SK-N-SH (cell line): ENCODE measurements at places on chromosomes 7 and 10.

GRCh38 chr10:104641937-104642657 is 1.0 kb downstream of the SORCS3 start:
- peak; percentile 49 for DNase-seq

GRCh38 chr7:149621776-149622175 is 124.2 kb upstream of the ZNF746 start:
- no peak for DNase-seq

GRCh38 chr7:42198974-42199668 is 37.9 kb downstream of the GLI3 start:
- no peak for DNase-seq

GRCh38 chr10:106571192-106571946 is 593.1 kb downstream of the SORCS1 start:
- peak; percentile 34 for DNase-seq

DNA sequence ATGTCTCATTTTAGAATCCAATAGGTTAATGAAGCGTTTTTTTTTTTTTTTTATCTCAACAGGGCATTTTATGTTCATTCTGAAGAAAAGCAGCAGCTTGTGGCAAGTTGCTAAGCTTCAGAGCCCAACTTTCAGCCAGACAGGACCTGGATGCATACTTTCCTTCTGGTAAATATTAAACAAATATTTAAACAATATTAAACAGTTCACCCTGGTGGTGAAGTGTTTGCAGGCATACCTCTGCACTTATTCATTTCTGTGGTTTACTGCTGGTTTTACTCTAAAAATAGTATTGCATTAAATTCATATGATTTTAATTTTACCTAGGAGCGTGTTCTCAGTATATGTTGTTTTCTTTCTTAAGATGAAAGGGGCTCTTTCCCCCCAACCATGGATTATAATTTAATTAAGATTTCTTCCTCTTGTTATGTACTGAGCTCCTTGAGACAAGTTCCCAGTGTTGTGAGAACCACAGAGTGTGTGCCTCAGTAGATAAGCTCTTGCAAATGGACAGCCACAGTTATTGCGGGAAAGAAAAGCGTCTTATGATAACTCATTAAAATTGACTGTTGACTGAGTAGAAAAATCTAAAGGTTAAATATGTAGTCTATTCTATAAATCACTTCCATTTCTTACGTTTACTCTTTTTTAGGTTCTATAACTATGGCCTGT is 155.8 kb downstream of the MALRD1 start:
- DNase-seq, result no peak

- DNase-seq, result no peak
Observed at GRCh38 chr10:124294811-124295770, 123.6 kb downstream of the OAT start.

GRCh38 chr7:44320794-44321371 is 4.5 kb downstream of the CAMK2B start:
- DNase-seq, result peak; percentile 85

DNA sequence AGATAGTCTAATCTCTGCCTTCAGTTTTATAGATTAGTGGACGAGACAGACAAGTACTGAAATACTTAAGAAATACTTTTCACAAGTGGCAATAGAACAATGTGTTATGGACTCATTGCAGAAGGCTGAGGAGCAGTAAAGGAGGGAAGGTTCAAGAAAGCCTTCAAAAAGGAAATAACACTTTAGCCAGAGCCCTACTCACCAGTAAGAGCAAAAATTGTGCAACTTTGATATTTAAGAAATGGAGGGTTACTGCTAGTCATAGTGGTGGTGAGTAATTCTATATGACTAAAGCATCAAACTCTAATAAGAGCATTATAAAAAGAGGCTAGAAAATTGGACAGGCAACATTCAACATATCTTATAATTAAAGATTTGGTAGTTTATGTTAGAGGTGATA is 28.8 kb downstream of the PTPN12 start:
- no peak for DNase-seq

GRCh38 chr10:1186683-1186990 is 130.5 kb downstream of the WDR37 start:
- DNase-seq, result no peak

- DNase-seq, result peak; percentile 34
Observed at GRCh38 chr7:8710124-8710523, 276.7 kb downstream of the NXPH1 start.

DNA sequence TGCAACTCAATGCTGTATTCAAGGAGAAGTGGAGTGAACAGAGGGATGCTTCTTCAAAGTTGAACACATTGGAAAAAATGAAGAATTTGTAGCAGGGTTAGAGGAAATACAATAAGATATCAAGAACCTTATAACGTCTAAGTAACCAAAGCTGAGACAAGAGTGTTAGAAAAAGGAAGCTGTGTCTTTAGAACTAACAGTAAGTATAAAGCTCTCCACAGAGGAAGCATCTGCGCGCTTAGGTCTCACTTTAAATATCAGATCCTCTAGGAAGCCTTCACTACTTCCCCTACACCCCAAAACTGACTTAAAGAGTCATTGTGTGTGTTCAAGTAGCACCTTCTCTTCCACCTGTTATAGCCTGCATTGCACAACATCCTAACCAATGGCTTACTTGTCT is 43.0 kb downstream of the CH25H start:
- DNase-seq, result no peak

DNA sequence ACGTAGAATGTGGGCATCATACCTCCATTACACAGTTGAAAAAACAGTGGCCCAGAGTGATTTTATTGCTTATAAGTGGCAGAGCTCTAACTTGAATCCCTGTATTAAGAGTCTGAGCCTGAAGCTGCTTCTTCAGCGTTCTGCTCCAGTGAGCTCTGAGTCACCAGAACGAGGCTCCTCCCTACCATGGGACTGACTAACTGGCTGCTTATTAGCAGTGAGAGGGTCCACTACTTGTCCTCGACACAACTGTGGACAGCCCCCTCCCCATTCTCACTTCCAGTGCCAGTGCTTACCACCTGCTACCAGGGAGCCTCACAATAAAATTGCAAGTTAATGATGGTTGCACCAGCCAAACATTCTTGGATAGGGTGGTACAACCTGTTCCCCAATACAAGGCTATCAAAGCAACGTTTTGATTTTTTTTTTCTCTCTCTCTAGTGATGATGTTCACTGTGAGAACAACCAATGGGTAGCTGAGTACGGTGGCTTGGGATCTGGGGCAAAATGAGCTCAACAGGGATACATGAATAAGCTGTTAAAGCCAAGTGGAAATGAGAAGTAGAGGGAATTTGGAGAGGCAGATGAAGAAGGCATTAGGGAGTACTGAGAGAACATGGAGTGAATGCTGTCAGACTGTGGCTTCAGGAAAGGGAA is 2.7 kb upstream of the NRG3 start:
- DNase-seq, result no peak

- no peak for DNase-seq
Observed at GRCh38 chr7:40698214-40698920, 563.6 kb downstream of the SUGCT start.

- DNase-seq, result peak; percentile 55
Observed at GRCh38 chr7:93902777-93903423, 3.5 kb upstream of the GNGT1 start.

DNA sequence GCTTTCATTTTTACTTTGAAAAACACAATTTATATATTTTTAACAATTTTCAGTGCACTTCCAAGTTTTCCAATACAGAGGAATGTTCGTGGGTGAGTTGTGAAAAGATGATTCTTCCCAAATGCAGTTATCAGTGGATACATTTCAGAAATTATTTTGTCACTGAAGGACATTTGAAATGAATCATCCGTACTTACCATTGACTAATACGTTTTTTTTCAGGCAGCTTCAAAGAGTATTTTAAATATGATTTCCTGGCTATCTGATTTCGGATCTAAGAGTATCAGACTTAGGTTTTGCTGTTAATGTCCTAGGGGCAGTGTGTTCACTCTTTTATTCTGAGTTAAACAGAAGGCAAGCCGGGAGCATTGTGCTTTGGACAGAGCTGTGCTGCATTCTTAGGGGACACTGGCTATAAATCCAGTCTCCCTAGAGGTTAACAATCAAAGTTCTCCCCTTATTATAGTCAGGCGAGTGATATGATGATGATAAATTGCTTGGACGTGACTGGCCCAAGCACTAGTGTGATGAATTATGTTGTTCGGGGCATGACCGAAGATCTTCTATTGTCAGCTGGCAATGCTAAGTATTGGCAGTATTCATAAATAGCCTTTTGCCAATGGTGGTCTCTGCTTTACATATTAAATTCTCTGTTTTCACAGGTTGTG is 4.5 kb downstream of the PTER start:
- DNase-seq, result peak; percentile 10

DNA sequence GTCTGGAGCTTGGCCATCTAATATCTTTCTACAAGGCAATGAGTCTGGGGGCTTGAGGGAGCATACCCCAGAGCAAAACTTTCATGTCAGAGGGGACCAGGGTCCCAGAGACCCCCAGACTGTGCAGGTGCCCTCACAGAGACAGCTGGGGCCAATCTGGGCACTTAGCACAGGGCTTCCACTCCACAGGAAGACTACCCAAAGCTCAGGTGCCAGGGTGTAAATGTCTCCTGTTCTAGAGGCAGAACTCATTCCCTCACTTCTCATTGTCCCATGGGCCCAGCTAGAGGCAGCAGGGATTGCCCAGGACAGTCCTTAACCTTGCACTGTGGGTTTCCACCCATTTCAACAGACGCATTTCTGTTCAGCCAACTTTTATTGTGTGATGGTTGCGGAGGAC is 246.9 kb downstream of the ACTR3B start:
- no peak for DNase-seq

GRCh38 chr7:66281678-66282590 is 76.8 kb downstream of the TPST1 start:
- no peak for DNase-seq
